NCI-H2029 treated with DMSO at 0.1 percent for 48 hours (cell line): ENCODE measurements at places on chromosomes 16 and 17.
A peak's percentile ranks its signal among the peaks of the same experiment; 100 is the strongest.

GRCh38 chr17:59487161-59487873, 78.1 kb upstream of the DHX40 start:
- no peak for DNase-seq

GRCh38 chr16:88688013-88688778, 1.9 kb upstream of the SNAI3 start:
- peak; percentile 46 for DNase-seq

GRCh38 chr16:30958175-30959079, 873 bp downstream of the SETD1A start:
- DNase-seq, result no peak

DNA sequence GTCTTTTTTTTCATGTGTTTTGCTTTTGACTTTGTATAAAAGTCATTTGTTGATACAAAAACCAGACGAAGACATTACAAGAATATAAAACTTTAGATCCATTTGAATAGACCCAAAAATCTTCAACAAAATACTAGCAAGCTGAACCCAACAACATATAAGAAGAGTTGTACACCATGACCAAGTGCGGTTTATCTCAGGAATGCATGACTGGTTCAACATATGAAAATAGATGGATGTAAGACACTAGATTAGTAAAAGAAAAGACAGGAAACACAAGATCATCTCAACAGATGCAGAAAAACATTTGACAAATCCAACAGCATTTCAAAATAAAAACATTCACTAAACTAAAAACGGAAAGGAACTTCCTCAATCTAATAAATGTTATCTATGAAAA, 69.0 kb downstream of the TBC1D16 start:
- no peak for DNase-seq

GRCh38 chr17:21075739-21076085, 32.9 kb upstream of the USP22 start:
- no peak for DNase-seq

DNA sequence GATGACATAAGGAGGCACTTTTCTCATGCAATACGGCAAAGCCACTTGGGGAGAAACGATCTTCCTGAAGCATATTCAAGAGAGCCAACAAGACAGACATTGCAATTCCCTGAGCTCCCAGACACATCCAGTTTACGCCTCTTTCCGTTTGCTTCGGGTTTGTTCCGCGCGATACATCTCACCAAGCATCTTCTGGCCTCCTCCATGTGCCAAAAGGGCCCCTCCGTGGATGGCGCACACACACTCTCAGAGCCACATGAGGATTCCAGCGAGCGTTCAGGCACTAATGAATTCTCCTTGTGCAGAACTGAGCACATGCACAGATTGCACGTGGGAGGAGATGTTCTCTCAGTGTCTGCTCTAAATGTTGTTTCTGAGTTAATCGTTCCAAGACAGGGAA, 146.7 kb upstream of the SHISA6 start:
- no peak for DNase-seq

GRCh38 chr17:15377616-15378015, 36.2 kb upstream of the TEKT3 start:
- DNase-seq, result no peak

DNA sequence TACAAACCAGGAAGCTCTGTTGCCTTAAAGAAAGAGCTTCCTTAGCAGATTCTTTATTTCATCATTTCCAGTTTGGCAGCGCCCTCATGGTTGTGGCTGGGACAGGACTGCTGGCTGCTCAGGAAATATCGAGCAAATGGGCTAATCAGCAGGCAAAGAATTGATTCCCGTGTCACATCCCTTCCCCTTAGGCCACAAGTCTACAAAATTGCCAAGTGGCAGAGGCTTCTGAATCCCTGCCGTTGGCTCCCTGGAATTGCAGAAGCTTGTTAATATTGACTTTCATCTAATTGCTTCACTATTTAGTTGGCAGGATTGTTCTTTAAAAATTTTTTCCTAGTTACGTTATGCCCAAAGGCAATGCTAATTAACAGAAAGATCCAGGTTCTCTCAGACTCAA, 456.3 kb upstream of the ERCC4 start:
- no peak for DNase-seq

- DNase-seq, result no peak
Observed at GRCh38 chr16:70476272-70477020, 22.1 kb downstream of the FCSK start.
